Liver (tissue), 10 donors: ENCODE measurements at places on chromosomes 11 and 22.

GRCh38 chr22:24519496-24519895 is 24.4 kb downstream of the UPB1 start:
- H3K4me1 ChIP-seq: peaks cover 17% of the 10 kb centered on the region
- H3K27ac ChIP-seq: peak overlapping the region; percentile 47
- H3K36me3 ChIP-seq: no peaks in the 10 kb centered on the region
- no peak overlapping the region for H3K4me3 ChIP-seq
- no peak for DNase-seq

DNA sequence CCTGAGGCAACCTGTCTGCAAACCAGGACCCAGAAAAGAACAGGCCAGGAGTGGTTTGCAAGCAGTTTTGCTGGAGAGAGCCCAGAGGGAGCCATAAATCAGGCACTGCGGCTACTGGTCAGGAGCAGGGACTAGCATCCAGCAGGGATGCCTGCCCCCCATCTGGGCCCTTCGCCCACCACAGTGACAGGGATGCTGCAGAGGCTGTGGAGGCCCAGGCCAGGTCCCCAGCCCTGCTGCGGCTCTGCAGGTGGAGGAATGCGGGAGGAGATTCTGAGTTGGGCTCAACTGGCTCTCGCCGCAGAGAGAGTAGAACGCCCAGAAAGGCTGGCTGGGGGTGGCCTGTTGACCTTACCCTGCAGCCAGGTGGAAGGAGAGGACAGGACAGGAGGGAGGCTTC is 16.4 kb upstream of the NEFH start:
- no peak overlapping the region for H3K27ac ChIP-seq
- H3K27me3 ChIP-seq: no peaks in the 10 kb centered on the region
- no peaks in the 10 kb centered on the region for H3K36me3 ChIP-seq
- H3K4me3 ChIP-seq: no peak overlapping the region

- no peak overlapping the region for H3K27ac ChIP-seq
- DNase-seq: no peak
- H3K4me3 ChIP-seq: no peak overlapping the region
- H3K4me1 ChIP-seq: peaks cover 10% of the 10 kb centered on the region
- no peaks in the 10 kb centered on the region for H3K36me3 ChIP-seq
- H3K27me3 ChIP-seq: no peaks in the 10 kb centered on the region
These were observed 30.9 kb upstream of the CREB3L1 start for GRCh38 chr11:46246521-46246920.

DNA sequence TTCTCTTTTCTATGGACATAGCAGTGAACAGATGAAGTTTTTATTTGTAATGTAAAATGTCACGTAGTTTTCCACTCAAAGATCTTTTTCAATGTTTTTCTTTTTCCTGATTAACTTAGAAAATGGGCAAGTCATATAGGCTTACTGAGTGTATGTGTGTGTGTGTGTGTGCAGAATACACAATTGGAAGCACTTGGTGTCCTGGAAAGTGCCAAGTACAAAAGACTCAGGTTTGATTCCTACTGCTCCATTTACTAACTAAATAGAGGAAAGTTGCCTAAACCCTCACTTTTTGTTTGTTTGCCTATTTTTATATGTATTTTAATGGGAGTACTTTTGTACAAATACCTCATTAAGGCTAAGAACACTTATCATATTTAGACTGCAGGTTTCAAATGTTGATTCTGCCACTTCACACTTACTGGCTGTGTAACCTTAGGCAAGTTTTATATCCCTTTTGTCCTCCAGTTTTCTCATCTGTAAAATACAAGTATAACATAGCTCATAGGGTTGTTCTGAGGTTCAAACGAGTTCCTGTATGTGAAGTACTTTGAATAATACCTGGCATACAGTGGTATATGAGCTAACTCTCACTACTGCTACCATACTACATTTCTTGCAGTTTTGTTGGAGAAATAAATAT is 90.1 kb downstream of the TYR start:
- no peaks in the 10 kb centered on the region for H3K36me3 ChIP-seq
- no peaks in the 10 kb centered on the region for H3K27me3 ChIP-seq
- no peak for DNase-seq
- no peak overlapping the region for H3K27ac ChIP-seq
- no peak overlapping the region for H3K4me3 ChIP-seq
- no peaks in the 10 kb centered on the region for H3K4me1 ChIP-seq

DNA sequence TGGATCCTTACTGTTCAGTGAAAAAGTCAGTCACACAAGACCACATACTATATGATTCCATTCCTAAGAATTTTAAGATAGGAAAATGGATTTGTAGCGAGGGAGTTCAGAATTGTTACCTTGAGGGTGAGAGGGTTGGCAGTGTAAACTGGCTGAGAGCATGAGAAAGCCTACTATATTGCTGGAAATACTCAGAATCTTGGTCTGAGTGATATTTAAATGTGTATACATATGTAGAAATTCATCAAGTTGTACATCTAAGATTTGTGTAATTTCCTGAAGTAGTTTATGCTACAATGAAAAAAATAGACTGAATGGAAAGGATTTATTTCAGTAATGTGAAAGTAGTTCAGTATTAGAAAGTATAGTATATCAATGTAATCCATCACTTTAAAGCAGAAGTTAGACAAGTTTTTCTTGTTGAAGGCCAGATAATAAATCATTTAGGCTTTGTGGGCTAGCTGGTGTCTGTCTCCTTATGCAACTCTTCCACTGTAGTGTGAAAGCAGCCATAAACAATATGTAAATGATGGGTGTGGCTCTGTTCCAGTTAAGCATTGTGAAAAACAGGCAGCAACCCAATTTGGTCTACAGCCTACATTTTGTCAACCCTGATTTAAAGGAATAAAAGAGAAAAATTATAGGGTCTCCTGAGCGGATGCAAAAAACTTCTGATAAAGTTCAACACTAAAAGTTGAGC is 127.2 kb upstream of the THY1 start:
- H3K4me1 ChIP-seq: no peaks in the 10 kb centered on the region
- H3K27ac ChIP-seq: no peak overlapping the region
- H3K27me3 ChIP-seq: no peaks in the 10 kb centered on the region
- H3K4me3 ChIP-seq: no peak overlapping the region
- no peaks in the 10 kb centered on the region for H3K36me3 ChIP-seq
- DNase-seq: no peak
